Activated CD8-positive, alpha-beta T cell treated with anti-CD3 and anti-CD28 coated beads, Interleukin-2, amount 10 ng/mL, durations not matched to agents 7 days and 5 days (primary cell): ENCODE measurements at places on chromosomes 1 and 21. TPM values are rescaled to one million over a fixed set of nuclear protein-coding genes. Genes with fewer than 3 reads are reported as not detected.

GRCh38 chr1:206715552-206716158, 30.9 kb downstream of the MAPKAPK2 start:
- H3K36me3 ChIP-seq, result peaks cover 2% of the 10 kb centered on the region
- no peak for DNase-seq
- H3K4me3 ChIP-seq, result no peak overlapping the region

DNA sequence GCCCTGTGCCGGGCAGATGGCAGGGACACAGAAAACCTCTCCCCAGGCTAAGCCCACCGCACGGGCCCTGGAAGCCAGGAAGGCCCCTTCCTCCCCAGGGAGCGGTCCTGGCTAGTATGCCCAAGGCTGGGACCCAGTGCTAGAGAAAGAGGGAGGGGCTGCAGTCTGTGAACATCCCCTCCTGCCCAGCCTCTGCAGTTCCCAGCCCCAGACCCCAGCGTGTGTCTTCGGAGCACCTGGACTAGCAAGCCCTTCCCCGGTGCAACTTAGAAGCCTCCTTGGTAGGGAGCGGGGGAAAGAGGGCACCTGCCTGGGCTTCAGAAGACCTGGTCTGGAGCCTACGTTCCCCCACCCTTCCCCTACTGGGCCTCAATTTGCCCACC, 2.1 kb downstream of the PLEKHG5 start:
- peak overlapping the region; percentile 76 for H3K4me3 ChIP-seq
- no peaks in the 10 kb centered on the region for H3K36me3 ChIP-seq
- peaks cover 34% of the 10 kb centered on the region for H3K4me1 ChIP-seq
- DNase-seq, result no peak

DNA sequence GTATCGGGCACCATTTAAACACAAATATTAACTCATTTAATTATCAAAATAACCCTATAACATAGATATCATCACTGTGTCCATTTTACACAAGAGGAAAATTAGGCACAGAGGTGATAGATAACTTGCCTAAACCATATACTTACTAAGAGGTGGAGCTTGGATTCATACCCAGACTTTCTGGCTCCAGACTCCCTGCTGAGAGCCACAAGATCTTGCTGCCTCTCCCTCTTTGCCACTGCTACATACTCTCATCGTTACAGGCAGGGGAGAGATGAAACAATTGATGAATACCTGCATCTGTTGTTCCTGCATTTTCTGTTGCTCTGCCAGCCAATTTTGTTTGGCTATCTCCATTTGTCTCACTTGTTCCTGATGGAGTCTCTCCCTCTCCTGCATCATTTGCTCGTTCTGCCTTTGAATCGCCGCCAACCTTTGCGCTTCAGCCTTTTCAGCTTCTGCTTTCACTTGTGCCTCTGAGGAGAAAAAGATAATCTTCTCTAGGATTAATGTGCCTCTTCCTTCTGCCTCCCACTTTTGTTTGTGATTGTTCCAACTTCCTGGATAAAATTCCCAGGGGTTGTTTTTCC, 10.6 kb downstream of the GBP5 start:
- peak overlapping the region; percentile 40 for H3K27ac ChIP-seq
- H3K4me1 ChIP-seq, result peaks cover 79% of the 10 kb centered on the region
- H3K36me3 ChIP-seq, result peaks cover 91% of the 10 kb centered on the region
- peak overlapping the region; percentile 65 for H3K4me3 ChIP-seq
- no peaks in the 10 kb centered on the region for H3K27me3 ChIP-seq

DNA sequence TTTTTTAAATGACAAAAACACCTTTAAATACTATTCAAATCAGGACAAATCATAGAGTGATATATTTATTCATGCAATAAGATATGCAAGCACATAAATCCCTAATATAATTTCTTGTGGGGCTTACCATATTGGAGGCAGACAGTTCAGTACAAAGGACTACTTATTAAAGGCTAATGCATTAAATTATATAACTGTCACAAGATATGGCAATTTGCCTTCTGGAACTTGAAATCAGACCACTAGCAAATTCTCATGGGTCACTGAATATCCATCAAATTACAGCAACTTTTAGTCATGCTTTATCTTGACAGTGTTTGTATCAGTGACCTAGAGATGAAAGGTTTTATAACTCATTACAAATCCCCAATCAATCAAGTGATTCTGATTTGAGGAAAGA, 54.1 kb upstream of the NCAM2 start:
- H3K27me3 ChIP-seq, result no peaks in the 10 kb centered on the region
- no peaks in the 10 kb centered on the region for H3K36me3 ChIP-seq
- no peak overlapping the region for H3K4me3 ChIP-seq
- no peak for DNase-seq
- H3K4me1 ChIP-seq, result no peaks in the 10 kb centered on the region

The SMYD2 gene
- total RNA-seq, result 37.2 TPM

The IL6R gene
- 0.53 TPM for total RNA-seq

The TRAF3IP3 gene
- total RNA-seq, result 319 TPM

The NBL1 gene
- total RNA-seq, result 40.1 TPM

The SGIP1 gene
- not detected for total RNA-seq

The PAX7 gene
- total RNA-seq, result not detected
